HFFc6 (cell line): ENCODE measurements at places on chromosomes 5 and 9. TPM values are rescaled to one million over a fixed set of nuclear protein-coding genes. Genes with fewer than 3 reads are reported as not detected.

The SLC27A6 gene
- 0.15 TPM in 1 of 3 replicates, not detected in the others for total RNA-seq

The NSG2 gene
- total RNA-seq, result not detected in 3 replicates

The PTGES gene
- total RNA-seq, result 11.3 to 26.0 TPM (median 12.3 TPM) in 3 replicates

The COL5A1 gene
- total RNA-seq, result 196 and 279 TPM in 2 replicates

The BHMT gene
- not detected in 3 replicates for total RNA-seq

The CBY3 gene
- total RNA-seq, result not detected in 3 replicates

DNA sequence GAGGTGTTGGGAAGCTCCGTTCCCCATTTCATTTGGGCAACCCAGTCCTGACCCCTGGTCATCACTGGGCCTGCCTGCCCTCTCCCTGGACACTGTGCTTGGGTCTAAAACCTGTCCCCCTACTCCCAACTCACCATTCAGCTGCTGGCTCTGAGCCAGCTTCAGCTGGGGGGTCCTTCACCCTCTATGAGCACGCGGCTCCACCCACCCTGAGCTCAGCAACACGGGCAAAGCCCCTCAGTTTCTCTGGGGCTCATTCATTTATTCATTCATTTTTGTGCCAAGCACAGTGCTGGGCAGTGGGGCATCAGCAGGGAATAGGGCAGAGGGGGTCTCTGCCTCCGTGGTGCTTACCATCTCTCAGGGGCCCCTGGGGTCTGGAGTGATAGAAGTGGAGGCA is 199.8 kb upstream of the MVB12B start:
- H3K27me3 ChIP-seq, result peaks cover 37% of the 10 kb centered on the region
- no peaks in the 10 kb centered on the region for H3K36me3 ChIP-seq
- no peaks in the 10 kb centered on the region for H3K4me1 ChIP-seq

GRCh38 chr9:121734465-121734864 is 83.0 kb downstream of the DAB2IP start:
- DNase-seq, result peak; percentile 31
- no peak overlapping the region for H3K4me3 ChIP-seq
- peak overlapping the region; percentile 60 for H3K27ac ChIP-seq
- H3K36me3 ChIP-seq, result no peaks in the 10 kb centered on the region
- no peaks in the 10 kb centered on the region; the same call in 1 of the 2 replicates for H3K27me3 ChIP-seq

DNA sequence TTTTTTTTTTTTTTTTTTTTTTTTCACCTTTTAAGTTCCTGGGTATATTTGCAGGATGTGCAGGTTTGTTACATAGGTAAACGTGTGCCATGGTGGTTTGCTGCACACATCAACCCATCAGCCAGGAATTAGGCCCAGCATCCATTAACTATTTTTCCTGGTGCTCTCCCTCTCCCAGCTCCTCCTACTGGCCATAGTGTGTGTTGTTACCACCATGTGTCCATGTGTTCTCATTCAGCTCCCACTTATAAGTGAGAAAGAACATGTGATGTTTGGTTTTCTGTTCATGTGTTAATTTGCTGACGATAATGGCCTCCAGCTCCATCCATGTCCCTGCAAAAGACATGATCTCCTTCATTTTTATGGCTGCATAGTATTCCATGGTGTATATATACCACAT is 350.5 kb downstream of the MAN2A1 start:
- DNase-seq, result no peak
- H3K27me3 ChIP-seq, result no peaks in the 10 kb centered on the region
- no peaks in the 10 kb centered on the region for H3K36me3 ChIP-seq
- no peak overlapping the region for H3K4me3 ChIP-seq
- no peak overlapping the region for H3K27ac ChIP-seq

DNA sequence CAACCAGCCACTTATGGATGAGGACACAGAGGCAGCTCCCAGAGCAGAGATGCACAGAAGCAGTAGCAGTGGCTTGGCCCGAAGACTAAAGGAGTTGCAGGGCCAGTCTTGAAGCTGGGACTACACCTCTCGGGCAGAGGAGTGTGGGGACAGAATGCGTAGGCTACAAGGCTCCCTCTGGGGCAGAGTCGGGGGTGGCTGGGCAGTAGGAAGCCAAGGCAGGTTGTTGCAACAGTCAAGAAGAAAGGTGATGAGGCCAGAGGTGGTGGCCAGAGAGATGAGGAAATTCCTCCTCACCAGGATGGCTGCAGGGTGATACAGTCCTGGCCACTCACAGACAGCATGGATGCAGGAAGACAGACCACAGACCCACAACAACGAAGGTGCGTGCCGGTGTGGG is 4.9 kb upstream of the N4BP3 start:
- H3K27ac ChIP-seq, result no peak overlapping the region
- no peaks in the 10 kb centered on the region; the same call in 1 of the 2 replicates for H3K36me3 ChIP-seq

DNA sequence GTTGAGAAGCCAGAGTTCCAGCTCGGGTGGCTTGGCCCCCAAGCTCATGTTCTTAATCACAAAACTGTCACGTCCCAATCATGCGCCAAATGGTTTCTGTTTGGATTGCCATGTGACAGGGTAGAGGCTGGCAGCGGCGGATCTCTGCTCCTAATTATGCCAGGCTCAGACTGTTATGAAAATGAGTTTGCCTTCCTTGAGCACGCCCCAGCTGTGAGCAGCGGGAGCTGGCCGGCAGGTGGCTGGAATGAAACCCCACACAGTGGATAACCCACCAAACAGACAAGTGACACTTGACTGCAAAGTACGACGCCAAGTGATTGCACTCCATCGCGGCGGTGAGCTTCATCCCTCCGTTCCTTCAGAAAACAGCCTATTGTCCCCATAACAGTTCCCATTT is 75.4 kb downstream of the CFAP77 start:
- no peaks in the 10 kb centered on the region for H3K4me1 ChIP-seq
- H3K27me3 ChIP-seq, result peaks cover 61% of the 10 kb centered on the region
- no peaks in the 10 kb centered on the region for H3K36me3 ChIP-seq
- no peak overlapping the region for H3K27ac ChIP-seq
- DNase-seq, result no peak
- H3K4me3 ChIP-seq, result no peak overlapping the region

- no peak for DNase-seq
- no peaks in the 10 kb centered on the region; the same call in 1 of the 2 replicates for H3K27me3 ChIP-seq
- H3K4me1 ChIP-seq, result peaks cover 61% of the 10 kb centered on the region
- peaks cover 15% of the 10 kb centered on the region for H3K36me3 ChIP-seq
- H3K4me3 ChIP-seq, result no peak overlapping the region
- H3K27ac ChIP-seq, result no peak overlapping the region
Measured at GRCh38 chr5:7871653-7872052, 2.7 kb downstream of the MTRR start.

- no peak overlapping the region for H3K4me3 ChIP-seq
- no peak for DNase-seq
- no peaks in the 10 kb centered on the region for H3K4me1 ChIP-seq
- no peak overlapping the region for H3K27ac ChIP-seq
- H3K27me3 ChIP-seq, result peaks cover 5% of the 10 kb centered on the region; the same call in 1 of the 2 replicates
Measured at GRCh38 chr5:7751874-7752273, 99.1 kb downstream of the CFAP90 start.

DNA sequence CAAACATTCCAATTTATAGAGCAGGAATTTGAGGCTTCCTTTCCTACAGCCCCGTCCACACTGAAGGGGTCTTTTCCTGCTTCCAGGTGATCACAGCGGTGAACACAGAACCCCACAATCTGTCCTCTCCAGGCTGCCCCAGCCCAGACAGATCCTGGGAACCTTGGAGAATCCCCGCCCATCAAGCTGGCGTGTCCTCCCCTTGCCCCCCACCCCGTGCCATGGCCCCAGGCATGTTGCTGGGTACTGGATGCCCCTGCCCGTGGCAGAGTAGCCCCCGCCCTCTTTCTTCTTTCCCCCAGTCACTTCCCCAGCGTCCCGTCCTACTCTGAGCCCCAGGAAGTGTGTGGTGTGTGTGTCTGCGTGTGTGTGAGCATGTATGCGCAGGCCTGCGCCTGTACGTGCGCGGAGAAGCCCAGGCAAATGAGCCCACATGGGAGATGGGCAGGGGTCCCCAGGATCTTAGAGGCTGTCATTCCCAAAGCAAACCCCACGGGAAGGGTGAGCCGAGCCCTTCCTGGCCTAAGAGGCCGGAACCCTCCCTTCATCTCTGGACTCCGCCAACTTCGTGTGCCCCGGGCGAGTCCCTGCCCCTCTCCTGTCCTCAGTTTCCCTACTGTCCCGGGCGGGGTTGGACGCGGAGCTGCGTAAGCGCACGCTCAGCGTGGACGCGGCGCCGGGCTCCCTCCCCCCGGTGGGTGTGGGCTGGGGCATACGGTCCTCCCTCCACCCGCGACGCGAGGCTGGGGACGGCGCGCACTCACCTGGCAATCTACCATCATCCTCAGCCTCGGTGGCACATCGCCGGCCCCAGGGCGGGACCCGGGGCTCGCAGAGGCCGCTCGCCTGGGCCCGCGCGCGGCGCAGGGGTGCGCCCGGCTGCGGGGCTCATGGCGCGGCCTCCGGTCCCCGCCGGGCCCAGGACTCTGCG is 15.2 kb downstream of the GBGT1 start:
- H3K4me1 ChIP-seq, result peaks cover 26% of the 10 kb centered on the region
- DNase-seq, result peak; percentile 12
- H3K27me3 ChIP-seq, result peaks cover 2% of the 10 kb centered on the region
- H3K36me3 ChIP-seq, result no peaks in the 10 kb centered on the region

DNA sequence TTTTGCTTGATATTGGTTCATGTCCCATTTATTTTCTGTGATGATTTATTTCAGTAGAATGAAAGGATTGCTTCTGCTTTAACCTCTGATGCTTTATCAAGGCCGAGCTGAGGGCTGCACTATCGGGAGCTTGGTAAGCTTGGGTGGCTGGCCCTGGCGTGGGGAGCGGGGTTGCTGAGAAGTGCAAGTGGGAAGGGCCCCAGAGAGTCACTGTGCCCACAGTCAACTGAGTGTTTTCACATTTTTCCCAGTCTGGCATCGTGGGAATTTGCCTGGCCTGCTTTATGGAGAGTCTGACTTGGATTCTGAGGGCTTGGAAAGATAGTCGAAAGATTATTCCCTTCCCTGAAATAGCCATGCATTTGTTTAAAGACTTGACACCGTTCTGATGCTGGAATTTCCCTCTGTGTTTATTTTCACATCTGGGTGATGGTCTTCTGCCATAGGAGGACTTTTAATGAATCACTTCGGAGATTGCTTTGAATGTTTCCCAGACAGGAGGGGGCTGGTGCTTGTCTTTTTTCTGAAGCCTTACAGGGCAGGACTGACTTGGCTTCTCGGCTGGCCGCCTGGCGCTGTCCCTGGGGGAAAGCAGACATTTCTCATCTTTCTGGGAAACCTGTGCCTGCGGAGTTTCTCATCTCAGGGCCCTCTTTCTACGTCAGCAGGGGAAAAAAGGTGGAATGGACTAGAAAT is 139.0 kb downstream of the BOD1 start:
- DNase-seq, result no peak
- peaks cover 5% of the 10 kb centered on the region; the same call in 1 of the 2 replicates for H3K27me3 ChIP-seq
- H3K27ac ChIP-seq, result no peak overlapping the region
